ENCODE measurements at places on chromosomes 2 and 18.

GRCh38 chr2:128513961-128514283 is 195.3 kb upstream of the HS6ST1 start:
- H3K4me1 ChIP-seq, result no peaks in the 10 kb centered on the region
- DNase-seq, result no peak
- H3K27me3 ChIP-seq, result no peaks in the 10 kb centered on the region
- H3K4me3 ChIP-seq, result no peak overlapping the region

GRCh38 chr2:188765522-188766470 is 208.4 kb upstream of the COL3A1 start:
- no peaks in the 10 kb centered on the region for H3K4me1 ChIP-seq
- no peaks in the 10 kb centered on the region for H3K27me3 ChIP-seq
- no peak overlapping the region for H3K27ac ChIP-seq
- no peaks in the 10 kb centered on the region for H3K36me3 ChIP-seq
- H3K4me3 ChIP-seq, result no peak overlapping the region

DNA sequence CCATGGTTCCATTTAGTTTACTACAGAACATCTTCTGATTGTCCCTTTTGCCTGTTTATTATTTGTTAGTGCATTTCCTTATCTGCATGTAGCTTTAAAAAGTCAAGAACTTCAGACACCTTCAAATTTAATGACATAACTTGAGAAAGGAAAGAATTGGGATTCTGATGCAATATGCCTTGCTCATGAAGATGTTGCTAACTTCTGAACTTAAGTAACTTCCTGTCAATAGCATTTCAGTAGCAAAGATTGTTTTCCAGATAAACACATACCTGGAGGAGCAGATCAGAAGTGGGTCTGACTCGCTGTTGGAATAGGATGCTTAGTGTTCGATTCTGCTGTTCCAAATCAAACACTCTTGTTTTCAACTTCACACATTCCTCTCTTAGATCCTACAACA is 190.2 kb upstream of the LYPD1 start:
- H3K27me3 ChIP-seq, result no peaks in the 10 kb centered on the region
- peak; percentile 7 for DNase-seq
- peaks cover 7% of the 10 kb centered on the region for H3K36me3 ChIP-seq
- no peak overlapping the region for H3K27ac ChIP-seq
- H3K4me1 ChIP-seq, result no peaks in the 10 kb centered on the region

- no peaks in the 10 kb centered on the region for H3K27me3 ChIP-seq
- H3K36me3 ChIP-seq, result no peaks in the 10 kb centered on the region
- no peak overlapping the region for H3K4me3 ChIP-seq
- no peak overlapping the region for H3K27ac ChIP-seq
- no peaks in the 10 kb centered on the region for H3K4me1 ChIP-seq
Observed at GRCh38 chr2:128053331-128053730, 25.5 kb upstream of the SAP130 start.

- DNase-seq, result no peak
- no peak overlapping the region for H3K27ac ChIP-seq
- no peaks in the 10 kb centered on the region for H3K36me3 ChIP-seq
- 0 out of 2 replicates have a peak, but pooled peaks cover 2% of the 10 kb centered on the region for H3K4me1 ChIP-seq
Observed at GRCh38 chr2:235860111-235860510, 308.1 kb downstream of the GBX2 start.

GRCh38 chr2:96947949-96948833 is 38.2 kb downstream of the FAM178B start:
- no peaks in the 10 kb centered on the region for H3K36me3 ChIP-seq
- no peak overlapping the region for H3K27ac ChIP-seq
- peaks cover 4% of the 10 kb centered on the region for H3K4me1 ChIP-seq
- peaks cover 31% of the 10 kb centered on the region for H3K27me3 ChIP-seq
- no peak for DNase-seq
- H3K4me3 ChIP-seq, result no peak overlapping the region

DNA sequence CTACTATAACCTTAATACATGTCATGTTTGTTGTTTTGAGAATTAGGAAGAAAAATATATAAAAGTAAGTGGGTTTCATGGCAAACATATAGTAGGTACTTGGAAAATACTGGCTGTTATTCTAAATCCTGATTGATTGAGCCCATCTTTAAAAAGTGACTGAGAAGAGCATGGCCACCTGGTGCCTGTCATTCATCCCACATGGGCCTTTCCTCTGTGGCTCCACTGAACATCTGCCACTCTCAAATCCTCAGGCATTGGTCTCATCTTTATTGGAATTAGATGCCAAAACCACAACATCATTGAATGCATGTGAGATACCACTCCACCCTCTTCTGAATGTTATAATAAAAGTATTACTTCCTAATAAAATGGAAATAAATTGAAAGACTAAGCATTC is 101.6 kb upstream of the TTN start:
- H3K36me3 ChIP-seq, result no peaks in the 10 kb centered on the region
- no peak overlapping the region for H3K27ac ChIP-seq
- no peaks in the 10 kb centered on the region for H3K27me3 ChIP-seq
- no peaks in the 10 kb centered on the region for H3K4me1 ChIP-seq
- no peak overlapping the region for H3K4me3 ChIP-seq

DNA sequence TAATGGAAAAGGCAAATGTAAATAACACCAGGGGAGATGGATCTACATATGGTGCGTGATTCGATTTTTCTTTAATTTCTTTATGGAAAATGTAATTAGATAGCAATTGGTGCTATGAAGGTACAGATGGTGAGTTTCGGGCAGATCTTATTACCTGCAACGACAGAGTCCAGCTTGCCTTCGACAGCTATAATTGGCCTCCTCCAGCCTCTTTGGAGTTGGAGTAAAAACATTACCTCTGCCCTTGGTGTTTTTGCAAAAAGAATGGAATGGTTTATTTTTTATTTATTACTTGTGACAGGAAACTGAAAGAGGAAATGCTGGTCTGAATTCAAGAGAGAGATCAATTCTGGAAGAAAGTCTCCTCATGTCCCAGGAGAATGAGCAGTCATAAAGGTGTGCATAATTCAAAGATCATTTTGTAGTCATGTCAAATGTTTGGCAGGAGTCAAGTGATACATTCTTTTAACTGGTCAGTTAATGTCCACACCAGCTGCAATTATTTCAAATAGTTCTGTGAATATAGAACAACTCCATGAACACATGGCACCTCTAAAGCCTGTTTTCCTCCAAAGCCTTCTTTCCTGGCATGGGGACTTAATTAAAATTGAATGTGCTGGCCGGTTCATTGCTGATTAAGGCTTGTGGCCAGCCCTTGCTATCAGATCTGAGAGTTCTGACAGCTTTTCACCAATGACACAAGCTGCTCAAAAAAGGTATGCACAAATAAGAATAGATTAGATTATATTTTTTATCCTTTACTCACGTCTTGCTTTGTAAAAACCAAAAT is 46.9 kb upstream of the KCNH7 start:
- H3K27me3 ChIP-seq, result no peaks in the 10 kb centered on the region
- H3K27ac ChIP-seq, result no peak overlapping the region
- no peak overlapping the region for H3K4me3 ChIP-seq
- H3K36me3 ChIP-seq, result no peaks in the 10 kb centered on the region

DNA sequence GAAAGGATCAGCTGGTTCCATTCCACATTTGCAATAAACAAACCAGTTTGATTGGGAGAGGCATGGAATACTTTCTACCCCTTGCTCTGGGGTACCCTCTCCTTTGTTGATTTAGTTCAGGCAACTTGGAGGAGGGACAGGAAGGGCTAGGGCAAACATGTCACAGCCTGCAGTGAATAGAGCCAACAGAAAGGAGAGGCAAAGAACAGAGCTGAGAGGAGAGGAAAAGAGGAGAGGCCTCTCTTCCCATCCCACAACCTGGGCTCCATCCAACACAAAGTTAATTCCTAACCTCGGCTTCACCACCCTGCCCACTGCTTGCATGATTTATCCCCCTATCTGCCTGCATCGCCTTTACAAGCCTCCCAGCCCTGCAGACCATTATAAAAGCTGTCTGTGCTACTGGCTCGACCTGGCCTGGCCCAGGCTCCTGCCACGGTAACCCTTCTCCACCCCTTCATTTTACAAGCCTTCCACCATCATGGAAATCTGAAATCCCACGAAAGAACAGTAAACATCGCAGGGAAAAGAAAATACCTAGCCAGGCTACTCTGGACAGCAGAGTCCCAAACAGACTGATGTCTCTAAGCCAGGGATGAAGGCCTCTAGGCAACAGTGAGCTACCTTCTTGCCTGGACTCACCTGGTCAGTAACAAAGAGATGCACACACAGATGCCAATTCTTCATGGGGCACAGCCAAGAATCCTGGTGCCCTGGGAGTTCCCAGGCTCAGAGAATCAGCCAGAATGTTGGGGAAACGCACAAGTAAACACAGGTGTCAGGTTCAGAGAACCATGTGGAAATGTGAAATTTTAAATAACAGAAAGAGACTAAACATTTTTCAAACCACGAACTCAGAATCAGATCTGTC is 43.6 kb downstream of the NHEJ1 start:
- no peak overlapping the region for H3K4me3 ChIP-seq
- no peak for DNase-seq
- no peak overlapping the region for H3K27ac ChIP-seq
- H3K4me1 ChIP-seq, result no peaks in the 10 kb centered on the region
- H3K36me3 ChIP-seq, result no peaks in the 10 kb centered on the region

Data from IMR-90 (cell line).